ENCODE measurements at places on chromosomes 5 and 9.

GRCh38 chr5:169856571-169856970 lies 123.7 kb downstream of the INSYN2B start:
- no peak for DNase-seq

DNA sequence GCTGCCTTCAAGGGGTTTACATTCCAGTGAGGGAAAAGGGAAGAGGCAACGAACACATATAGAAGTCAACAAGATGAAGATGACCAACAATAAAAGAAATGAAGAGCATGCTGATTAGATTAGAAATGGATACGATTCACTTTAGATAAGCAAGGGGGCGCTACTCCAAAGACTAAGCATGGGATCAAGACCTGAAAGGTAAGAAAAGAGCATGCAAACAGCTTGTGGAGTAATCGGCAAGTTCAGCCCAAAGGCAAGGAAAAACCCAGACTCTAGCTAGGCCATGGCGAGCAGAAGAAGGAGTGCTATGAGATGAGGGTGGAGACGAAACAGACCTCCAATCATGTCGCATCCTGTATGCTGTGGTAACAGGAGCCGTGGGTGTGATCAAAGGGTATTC lies 124.4 kb downstream of the FANCC start:
- no peak for DNase-seq

DNA sequence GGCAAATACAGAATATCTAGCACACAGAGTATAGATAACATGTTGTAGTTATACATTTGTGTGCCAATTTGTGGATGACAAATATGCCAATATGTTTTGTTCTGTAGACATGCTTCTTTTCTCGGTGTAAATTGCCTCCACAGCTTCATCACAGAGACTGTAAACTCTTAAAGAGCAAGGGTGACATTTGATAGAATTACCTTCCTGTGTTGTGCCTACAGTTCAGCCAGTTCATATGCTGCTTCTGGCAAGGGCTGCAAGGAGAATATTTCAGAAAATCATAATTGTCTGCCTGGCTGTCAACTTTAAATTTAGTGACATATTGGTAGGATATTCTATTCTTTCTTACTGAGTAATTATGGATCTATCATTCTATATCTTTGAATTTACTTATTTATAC lies 155.1 kb downstream of the MAT2B start:
- DNase-seq: no peak

DNA sequence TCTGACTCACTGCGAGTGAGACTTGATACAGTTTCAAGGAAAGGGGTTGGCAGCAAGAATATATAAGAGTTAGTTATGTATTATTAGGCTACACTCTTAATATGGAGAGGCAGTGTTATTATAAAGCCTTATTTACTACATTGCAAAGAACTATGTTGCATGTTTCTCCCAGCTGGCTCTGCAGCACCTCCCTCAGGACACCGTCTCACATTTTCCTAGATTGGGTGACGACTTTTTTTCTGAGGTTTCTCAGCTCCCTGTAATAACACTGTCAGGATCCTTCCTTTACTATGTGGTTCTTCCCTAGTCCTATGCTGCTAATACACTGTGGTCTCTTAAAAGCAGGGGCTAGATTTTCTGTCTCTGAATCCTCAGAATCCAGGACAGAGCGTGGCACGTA lies 153.7 kb downstream of the INSYN2B start:
- DNase-seq: no peak

DNA sequence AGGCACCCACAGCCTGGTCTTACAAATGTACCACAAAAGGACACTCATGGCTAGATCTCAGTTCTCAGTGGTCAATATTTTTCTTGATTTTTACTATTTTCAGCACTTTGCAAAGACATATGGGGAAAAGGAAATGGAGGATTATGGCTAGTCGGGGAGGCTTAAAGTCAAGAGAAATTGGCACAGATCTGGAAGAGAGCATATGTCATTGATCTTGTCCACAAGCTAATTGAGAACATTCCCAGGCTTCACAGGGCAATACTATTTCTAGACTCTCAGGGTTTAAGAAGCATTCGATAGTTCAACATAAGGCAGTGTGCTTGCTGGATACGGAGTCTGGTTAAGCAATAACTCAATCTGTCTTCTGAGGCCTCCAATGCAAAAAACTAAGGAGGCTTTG lies 285.8 kb downstream of the ZNF608 start:
- no peak for DNase-seq
